HCT116 (cell line): ENCODE measurements at places on chromosomes 1 and 21. TPM values are rescaled to one million over a fixed set of nuclear protein-coding genes. Genes with fewer than 3 reads are reported as not detected.

DNA sequence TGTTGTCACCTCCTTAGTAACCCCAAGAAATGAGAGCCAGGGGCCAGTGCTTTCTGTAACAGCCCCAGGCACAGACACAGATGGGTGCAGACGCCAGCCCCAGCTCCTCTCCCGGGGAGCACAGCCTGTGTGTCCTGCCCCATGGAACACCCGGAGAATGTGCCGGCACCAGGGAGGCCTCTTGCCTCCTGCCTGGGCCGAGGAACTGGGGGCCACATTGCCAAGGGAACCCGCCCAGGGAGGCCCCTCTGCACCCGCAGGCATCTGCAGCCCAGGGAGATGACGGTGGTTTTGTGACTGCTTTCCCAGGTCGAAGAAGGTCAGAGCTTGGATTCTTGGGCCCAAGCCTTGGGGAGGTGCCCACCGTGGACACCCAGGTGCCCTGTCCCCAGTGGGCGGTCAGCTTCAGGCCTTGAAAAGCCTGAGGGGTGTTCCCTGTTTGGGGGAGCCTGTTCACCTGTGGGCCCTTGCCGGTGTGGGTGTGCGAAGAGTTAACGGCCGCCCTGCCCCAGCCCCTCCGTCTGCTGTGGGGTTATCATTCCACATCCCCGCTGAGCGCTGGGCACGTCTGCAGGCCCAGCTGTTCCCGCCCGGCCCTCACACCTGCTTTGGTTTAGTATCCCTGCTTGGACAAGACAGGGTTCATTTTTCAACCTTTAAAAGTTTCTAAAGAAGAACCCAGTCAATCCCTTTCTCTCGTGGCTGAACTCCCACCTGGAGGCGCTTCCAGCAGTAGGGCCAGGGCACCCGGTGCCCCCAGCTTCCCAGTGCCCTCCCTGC, 62.5 kb downstream of the MORN1 start:
- no peaks in the 10 kb centered on the region for H3K4me1 ChIP-seq
- H3K27me3 ChIP-seq = peaks cover 3% of the 10 kb centered on the region; the same call in 1 of the 2 replicates
- H3K4me3 ChIP-seq = no peak overlapping the region
- H3K27ac ChIP-seq = no peak overlapping the region
- H3K36me3 ChIP-seq = no peaks in the 10 kb centered on the region

GRCh38 chr21:44920694-44921604, at the start of gene ITGB2:
Gene ITGB2 (minus strand): TSS chr21:44920899. CDS start chr21:44910782, 10,117 bp downstream.
- peaks cover 16% of the 10 kb centered on the region for H3K4me1 ChIP-seq
- no peaks in the 10 kb centered on the region for H3K36me3 ChIP-seq
- H3K4me3 ChIP-seq = no peak within 1 kb of the TSS

The KIF2C gene
- total RNA-seq = 92.6 TPM

GRCh38 chr21:29347274-29347681, 48.6 kb downstream of the BACH1 start:
- no peaks in the 10 kb centered on the region for H3K27me3 ChIP-seq
- no peaks in the 10 kb centered on the region for H3K36me3 ChIP-seq
- H3K4me1 ChIP-seq = no peaks in the 10 kb centered on the region
- H3K4me3 ChIP-seq = no peak overlapping the region
